Activated CD4-positive, alpha-beta memory T cell treated with anti-CD3 and anti-CD28 coated beads, Interleukin-2, amount 10 ng/mL, durations not matched to agents 7 days and 5 days (primary cell): ENCODE measurements at places on chromosomes 6 and 20.

GRCh38 chr6:65113581-65113980 is 593.4 kb downstream of the EYS start:
- no peaks in the 10 kb centered on the region for H3K4me1 ChIP-seq
- no peak for DNase-seq
- H3K27me3 ChIP-seq: no peaks in the 10 kb centered on the region
- H3K4me3 ChIP-seq: no peak overlapping the region
- no peak overlapping the region for H3K27ac ChIP-seq
- no peaks in the 10 kb centered on the region for H3K36me3 ChIP-seq

GRCh38 chr6:149421132-149421531 is 21.1 kb downstream of the SUMO4 start:
- no peak for DNase-seq
- no peak overlapping the region for H3K27ac ChIP-seq
- no peaks in the 10 kb centered on the region for H3K27me3 ChIP-seq
- peaks cover 42% of the 10 kb centered on the region for H3K4me1 ChIP-seq
- H3K4me3 ChIP-seq: no peak overlapping the region
- H3K36me3 ChIP-seq: peaks cover 11% of the 10 kb centered on the region

DNA sequence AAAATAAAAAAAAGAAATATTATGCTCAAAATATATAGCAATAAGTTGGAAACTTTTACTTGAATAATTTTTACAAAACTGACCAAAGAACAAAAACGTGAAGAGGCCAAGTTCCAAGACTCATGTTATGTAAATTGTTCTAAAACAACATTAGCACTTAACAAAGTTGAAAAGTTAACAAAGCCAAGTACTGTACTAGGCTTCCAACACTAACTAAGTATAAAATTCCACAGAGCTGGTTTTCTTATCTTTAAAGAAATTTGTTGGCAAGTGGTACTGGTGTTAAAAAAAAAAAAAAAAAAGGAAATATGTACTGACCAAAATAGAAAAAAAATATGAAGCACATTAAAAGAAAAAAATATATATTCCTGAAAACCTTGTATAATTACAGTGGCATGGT is 127.8 kb downstream of the SLC16A10 start:
- H3K4me1 ChIP-seq: no peaks in the 10 kb centered on the region
- DNase-seq: no peak
- no peak overlapping the region for H3K27ac ChIP-seq
- H3K4me3 ChIP-seq: no peak overlapping the region
- no peaks in the 10 kb centered on the region for H3K27me3 ChIP-seq

GRCh38 chr6:146878952-146879340 is 280.2 kb downstream of the ADGB start:
- no peak for DNase-seq
- no peak overlapping the region for H3K27ac ChIP-seq
- peaks cover 8% of the 10 kb centered on the region for H3K4me1 ChIP-seq

- H3K4me3 ChIP-seq: peak overlapping the region; percentile 62
Measured at GRCh38 chr20:1225263-1225782, 521 bp upstream of the RAD21L1 start.

- H3K36me3 ChIP-seq: no peaks in the 10 kb centered on the region
- no peaks in the 10 kb centered on the region for H3K4me1 ChIP-seq
- DNase-seq: no peak
- H3K27me3 ChIP-seq: no peaks in the 10 kb centered on the region
- H3K4me3 ChIP-seq: no peak overlapping the region
- no peak overlapping the region for H3K27ac ChIP-seq
Measured at GRCh38 chr6:160161647-160161986, 40.0 kb downstream of the SLC22A1 start.

GRCh38 chr20:63364801-63365585 is 3.8 kb upstream of the CHRNA4 start:
- no peaks in the 10 kb centered on the region for H3K36me3 ChIP-seq
- H3K4me1 ChIP-seq: no peaks in the 10 kb centered on the region
- peaks cover 8% of the 10 kb centered on the region for H3K27me3 ChIP-seq
- no peak for DNase-seq

GRCh38 chr20:58260006-58260405 is 31.6 kb upstream of the ANKRD60 start:
- DNase-seq: no peak
- peaks cover 17% of the 10 kb centered on the region for H3K36me3 ChIP-seq
- H3K27me3 ChIP-seq: no peaks in the 10 kb centered on the region
- H3K4me3 ChIP-seq: no peak overlapping the region
- no peak overlapping the region for H3K27ac ChIP-seq

DNA sequence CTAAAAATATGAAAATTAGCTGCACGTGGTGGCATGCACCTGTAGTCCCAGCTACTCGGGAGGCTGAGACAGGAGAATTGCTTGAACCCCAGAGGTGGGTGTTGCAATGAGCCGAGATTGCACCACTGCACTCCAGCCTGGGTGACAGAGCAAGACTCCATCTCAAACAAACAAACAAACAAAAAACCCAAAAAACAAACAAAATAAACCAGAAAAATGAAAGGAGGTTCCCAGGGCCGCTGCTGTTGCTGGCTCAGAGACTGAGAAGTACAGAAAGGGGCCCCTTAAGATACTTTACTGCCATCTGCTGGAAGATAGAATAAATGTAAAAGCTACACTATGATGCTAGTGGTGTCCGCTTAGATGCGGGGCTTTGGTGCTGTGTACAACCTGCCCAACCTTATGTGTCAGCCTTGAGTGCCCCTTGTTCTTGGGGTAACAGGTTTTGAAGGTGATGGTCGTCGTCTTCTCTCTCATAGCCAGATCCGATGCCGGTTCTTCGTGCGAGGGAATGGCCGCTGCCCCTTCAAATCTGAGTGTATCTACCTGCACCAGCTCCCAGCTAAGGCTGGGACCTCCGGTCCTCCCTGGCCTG is 2.8 kb upstream of the FANCE start:
- H3K4me3 ChIP-seq: no peak overlapping the region
- H3K27ac ChIP-seq: no peak overlapping the region
- H3K36me3 ChIP-seq: no peaks in the 10 kb centered on the region
- DNase-seq: peak; percentile 45

DNA sequence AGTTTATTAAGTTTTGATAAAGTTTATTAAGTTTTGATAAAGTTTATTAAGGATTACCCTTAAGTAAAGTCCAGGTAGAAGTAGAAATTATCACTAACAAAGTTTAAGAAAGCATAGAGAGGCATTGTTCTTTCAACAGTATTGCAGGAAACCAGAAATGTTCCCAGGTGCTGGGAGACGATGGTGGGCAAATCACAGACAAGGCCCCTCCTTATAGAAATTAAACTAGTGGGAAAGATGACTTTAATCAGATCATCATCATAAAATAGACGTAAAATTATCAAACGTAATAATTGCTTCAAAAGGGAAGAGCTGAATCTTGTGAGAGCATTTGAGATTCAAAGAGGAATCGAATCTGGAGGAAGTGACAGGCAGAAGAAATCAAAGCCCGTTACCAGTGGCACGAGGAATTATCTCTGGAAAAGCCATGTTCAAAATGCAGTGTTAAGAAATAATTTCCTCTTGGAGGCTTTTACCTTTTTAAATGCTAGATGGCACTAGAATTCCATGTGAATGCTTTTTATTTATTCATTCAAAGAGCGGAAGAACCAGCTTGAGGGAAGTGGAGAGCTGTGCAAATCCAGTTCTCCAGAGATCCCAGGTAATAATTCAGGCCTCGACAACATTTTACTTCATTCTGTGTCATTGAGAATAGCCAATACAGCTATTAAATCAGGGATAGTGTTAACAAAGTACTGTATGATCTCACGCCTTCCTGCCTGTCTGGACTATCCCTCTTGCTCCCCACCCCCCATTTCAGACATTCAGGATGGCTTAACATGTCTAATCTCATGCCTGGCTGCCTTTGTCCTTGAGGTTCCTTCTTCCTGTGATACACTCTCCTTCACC is 1.0 kb upstream of the APMAP start:
- no peak for DNase-seq
- H3K4me1 ChIP-seq: peaks cover 54% of the 10 kb centered on the region
- peak overlapping the region; percentile 79 for H3K27ac ChIP-seq
- peaks cover 24% of the 10 kb centered on the region for H3K36me3 ChIP-seq
- H3K4me3 ChIP-seq: peak overlapping the region; percentile 90

DNA sequence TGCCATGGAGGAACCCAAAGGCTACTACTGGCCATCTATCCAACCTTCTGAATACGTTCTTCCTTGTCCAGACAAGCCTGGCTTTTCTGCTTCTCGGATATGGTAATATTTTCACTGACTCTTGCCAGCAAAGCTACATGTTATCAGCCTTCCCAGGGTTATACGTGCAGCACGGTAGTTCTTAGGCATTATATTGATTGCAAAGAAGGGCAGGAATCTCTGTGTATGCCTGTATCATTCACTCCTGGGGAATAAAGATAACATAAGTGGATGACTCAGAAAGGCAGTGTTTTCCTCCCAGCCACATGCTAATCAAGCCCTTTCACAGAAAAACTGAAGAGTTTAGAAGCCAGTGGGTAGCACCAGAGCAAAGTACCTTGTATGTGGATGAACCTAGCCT is 98.7 kb downstream of the ADGRG6 start:
- H3K36me3 ChIP-seq: peaks cover 3% of the 10 kb centered on the region
- no peak for DNase-seq
- H3K27me3 ChIP-seq: peaks cover 63% of the 10 kb centered on the region
- no peak overlapping the region for H3K27ac ChIP-seq
- H3K4me3 ChIP-seq: no peak overlapping the region
- peaks cover 7% of the 10 kb centered on the region for H3K4me1 ChIP-seq

GRCh38 chr6:147547369-147547902 is 38.9 kb downstream of the SAMD5 start:
- no peak for DNase-seq
- no peak overlapping the region for H3K27ac ChIP-seq
- H3K4me1 ChIP-seq: no peaks in the 10 kb centered on the region
- H3K4me3 ChIP-seq: no peak overlapping the region
- no peaks in the 10 kb centered on the region for H3K36me3 ChIP-seq

GRCh38 chr6:50815436-50816114 is 3.1 kb upstream of the TFAP2B start:
- peaks cover 14% of the 10 kb centered on the region for H3K4me1 ChIP-seq
- DNase-seq: no peak
- H3K27ac ChIP-seq: no peak overlapping the region
- H3K36me3 ChIP-seq: no peaks in the 10 kb centered on the region
- H3K4me3 ChIP-seq: peak overlapping the region; percentile 83

DNA sequence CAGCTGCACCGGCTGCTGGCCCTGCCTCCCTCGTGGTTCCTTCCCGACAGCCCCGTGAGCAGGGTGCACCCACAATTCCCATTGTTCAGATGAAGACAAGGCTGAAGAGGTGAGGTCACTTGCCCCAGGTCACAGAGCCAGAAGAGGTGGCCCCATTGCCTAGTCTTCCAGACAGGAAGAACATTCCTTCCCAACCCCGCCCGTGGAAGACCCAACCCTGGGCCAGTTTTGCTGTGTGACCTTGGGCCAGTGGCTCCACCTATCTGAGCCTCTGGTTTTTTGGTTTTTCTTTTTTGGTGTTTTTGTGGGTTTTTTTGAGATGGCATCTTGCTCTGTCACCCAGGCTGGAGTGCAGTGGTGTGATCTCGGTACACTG is 61.7 kb downstream of the RIPOR3 start:
- H3K27ac ChIP-seq: no peak overlapping the region
- no peak for DNase-seq
- H3K4me1 ChIP-seq: no peaks in the 10 kb centered on the region
- no peak overlapping the region for H3K4me3 ChIP-seq
- no peaks in the 10 kb centered on the region for H3K27me3 ChIP-seq

DNA sequence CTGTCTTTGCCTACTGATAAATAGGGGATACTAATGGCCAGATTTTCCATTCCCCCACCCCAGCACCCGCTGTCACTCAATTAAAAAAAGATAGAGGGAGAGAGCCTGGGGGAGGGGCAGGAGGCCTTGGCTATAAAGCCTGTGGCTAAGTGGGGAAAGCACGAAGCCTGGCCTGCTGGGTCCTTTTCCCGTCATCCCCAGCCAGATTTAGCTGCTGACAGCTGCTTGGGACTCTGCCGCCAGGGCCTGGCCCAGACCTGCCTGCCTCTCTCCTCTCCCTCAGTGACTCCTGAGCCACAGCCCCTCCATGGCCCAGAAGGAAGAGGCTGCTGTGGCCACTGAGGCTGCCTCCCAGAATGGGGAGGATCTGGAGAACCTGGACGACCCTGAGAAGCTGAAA is at the start of gene APOBEC2:
Gene APOBEC2 (plus strand): TSS at position 162 of the 400 bp plus-strand sequence. CDS start 146 bp downstream, at position 308.
- peaks cover 6% of the 10 kb centered on the region for H3K36me3 ChIP-seq
- H3K27me3 ChIP-seq: no peaks in the 10 kb centered on the region
- no peak for DNase-seq
- H3K4me1 ChIP-seq: peaks cover 17% of the 10 kb centered on the region
- H3K27ac ChIP-seq: peak within 1 kb of the TSS; percentile 71

DNA sequence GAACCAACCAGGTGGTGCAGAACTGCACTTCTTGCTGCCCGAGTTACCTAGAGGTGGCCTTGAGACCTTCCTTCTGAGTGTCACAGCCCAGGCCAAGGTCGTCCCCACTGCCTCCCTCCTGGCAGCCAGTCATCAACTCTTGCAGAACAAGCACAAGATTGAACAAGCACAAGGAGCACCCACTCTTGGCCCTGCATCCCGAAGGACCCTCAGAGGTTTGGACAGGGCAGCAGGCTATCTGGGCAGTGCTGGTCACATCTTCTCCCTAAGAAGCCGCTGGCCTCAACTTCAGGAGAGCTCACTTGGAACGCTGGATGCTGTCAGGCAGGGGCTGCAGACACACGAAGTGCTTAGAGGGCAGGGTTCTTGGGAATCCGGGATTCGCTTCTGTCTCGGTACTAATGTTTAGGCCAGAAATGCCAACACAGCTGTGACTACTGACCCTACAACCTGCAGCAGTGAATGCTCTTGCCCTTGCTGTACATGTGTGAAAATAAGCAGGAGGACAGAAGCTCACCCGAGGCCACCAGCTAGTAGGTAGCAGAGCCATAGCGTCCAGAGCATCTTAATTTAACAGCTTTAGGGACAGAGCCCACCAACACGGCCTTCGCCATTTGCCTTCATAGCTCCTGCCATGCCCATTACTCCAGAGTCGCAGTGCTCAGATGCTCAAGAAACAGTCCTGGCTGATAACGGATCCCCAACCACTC is 4.0 kb upstream of the ACSS1 start:
- no peak for DNase-seq
- no peak overlapping the region for H3K27ac ChIP-seq
- peaks cover 37% of the 10 kb centered on the region for H3K27me3 ChIP-seq

- peaks cover 71% of the 10 kb centered on the region for H3K36me3 ChIP-seq
Measured at GRCh38 chr20:41100001-41100480, 37.3 kb upstream of the PLCG1 start.

DNA sequence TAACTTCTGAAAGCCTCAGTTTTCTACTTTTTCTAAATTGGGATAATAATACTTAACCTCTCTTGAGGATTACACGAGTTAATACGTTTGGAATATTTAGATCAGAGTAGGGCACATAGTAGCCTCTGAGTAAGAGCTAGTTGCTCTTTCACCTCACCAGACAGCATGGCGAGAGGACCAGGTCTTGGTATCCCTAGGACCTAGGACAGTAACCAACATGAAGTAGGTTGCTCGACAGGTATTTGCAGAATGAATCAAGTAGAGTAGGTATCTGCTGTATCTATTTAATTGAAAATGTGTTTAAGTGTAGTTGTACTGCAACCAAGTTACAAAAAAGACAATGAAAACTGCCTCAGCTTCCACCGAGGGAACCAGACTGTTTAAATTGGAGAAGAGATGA is 1.4 kb downstream of the CDC5L start:
- peak overlapping the region; percentile 99 for H3K4me3 ChIP-seq
- DNase-seq: no peak
- peaks cover 48% of the 10 kb centered on the region for H3K36me3 ChIP-seq
- peaks cover 42% of the 10 kb centered on the region for H3K4me1 ChIP-seq
